ENCODE measurements at places on chromosomes 2 and 18. TPM values are rescaled to one million over a fixed set of nuclear protein-coding genes. Genes with fewer than 3 reads are reported as not detected.

DNA sequence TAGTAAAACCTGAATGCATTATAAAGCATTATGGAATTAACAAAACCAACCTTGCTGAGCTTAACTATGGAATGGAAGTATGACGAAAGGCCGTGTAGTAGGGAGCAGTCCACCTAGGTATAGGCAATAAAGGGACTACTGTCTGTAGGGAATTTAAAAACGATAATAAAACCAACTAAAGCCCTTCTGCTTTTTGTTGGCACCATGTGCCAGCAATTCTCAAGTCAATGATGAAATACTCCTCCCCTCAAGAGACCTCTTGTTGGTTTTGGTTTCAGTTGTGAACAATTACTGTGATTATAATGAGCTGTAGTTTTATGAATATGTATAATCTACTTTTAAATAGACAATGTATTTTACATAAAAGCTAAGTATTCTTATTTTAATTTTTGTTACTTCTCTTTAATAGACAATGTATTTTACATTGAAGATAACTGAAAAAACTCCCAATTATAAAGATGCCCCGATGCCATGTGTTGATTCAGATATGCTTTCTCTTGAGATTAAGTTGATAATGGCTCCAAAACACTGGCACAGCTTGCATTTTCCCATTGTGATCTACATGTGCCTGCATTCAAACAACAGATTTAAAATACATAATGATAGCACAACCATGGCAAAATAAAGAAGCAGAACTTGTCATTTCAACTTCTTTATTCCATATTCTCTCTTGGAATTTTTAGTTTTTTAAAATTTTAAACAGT is 55.5 kb upstream of the ZDBF2 start:
- H3K36me3 ChIP-seq = no peaks in the 10 kb centered on the region
- H3K4me3 ChIP-seq = no peak overlapping the region
- no peak overlapping the region for H3K27ac ChIP-seq
- no peaks in the 10 kb centered on the region for H3K27me3 ChIP-seq
- no peaks in the 10 kb centered on the region for H3K4me1 ChIP-seq
- DNase-seq = no peak

GRCh38 chr18:24075767-24076597 is 61.4 kb downstream of the TTC39C start:
- peak overlapping the region; percentile 74 for H3K27ac ChIP-seq
- no peak overlapping the region for H3K4me3 ChIP-seq
- H3K36me3 ChIP-seq = no peaks in the 10 kb centered on the region
- H3K4me1 ChIP-seq = no peaks in the 10 kb centered on the region
- no peaks in the 10 kb centered on the region for H3K27me3 ChIP-seq

DNA sequence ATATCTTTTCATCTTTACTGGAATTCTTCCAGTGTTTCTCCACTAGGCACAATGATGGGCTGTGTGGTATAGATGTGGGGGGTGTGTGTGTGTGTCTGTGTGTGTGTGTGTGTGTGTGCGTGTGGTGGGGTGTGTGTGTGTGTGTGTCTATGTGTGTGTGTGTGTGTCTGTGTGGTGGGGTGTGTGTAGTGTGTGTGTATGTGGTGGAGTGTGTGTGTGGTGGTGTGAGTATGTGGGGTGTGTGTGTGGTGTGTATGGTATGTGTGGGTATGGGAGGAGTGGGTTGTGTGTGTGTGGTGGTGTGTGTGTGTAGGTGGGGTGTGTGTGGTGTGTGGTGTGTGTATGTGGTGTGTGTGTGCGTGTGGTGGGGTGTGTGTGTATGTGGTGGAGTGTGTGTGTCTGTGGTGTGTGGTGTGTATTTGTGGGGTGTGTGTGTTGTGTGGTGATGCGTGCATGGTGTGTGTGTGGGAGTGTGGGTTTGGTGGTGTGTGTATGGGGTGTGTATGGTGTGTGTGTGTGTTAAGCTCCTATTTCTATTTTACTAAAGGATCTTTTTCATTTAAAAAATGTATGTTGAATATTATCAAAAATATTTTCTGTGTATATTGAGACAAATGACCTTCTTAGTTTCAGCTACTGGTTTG is 84.2 kb downstream of the IRS1 start:
- no peaks in the 10 kb centered on the region for H3K4me1 ChIP-seq
- no peaks in the 10 kb centered on the region for H3K27me3 ChIP-seq
- no peaks in the 10 kb centered on the region for H3K36me3 ChIP-seq
- H3K4me3 ChIP-seq = no peak overlapping the region

GRCh38 chr18:26405190-26405801 is 143.1 kb downstream of the KCTD1 start:
- H3K27me3 ChIP-seq = no peaks in the 10 kb centered on the region
- H3K27ac ChIP-seq = no peak overlapping the region
- no peaks in the 10 kb centered on the region for H3K36me3 ChIP-seq
- H3K4me1 ChIP-seq = no peaks in the 10 kb centered on the region
- no peak overlapping the region for H3K4me3 ChIP-seq
- no peak for DNase-seq

- no peaks in the 10 kb centered on the region for H3K36me3 ChIP-seq
- DNase-seq = no peak
- no peaks in the 10 kb centered on the region for H3K27me3 ChIP-seq
- H3K4me1 ChIP-seq = no peaks in the 10 kb centered on the region
- H3K4me3 ChIP-seq = no peak overlapping the region
Measured at GRCh38 chr2:64946769-64947247, 42.4 kb upstream of the SLC1A4 start.

DNA sequence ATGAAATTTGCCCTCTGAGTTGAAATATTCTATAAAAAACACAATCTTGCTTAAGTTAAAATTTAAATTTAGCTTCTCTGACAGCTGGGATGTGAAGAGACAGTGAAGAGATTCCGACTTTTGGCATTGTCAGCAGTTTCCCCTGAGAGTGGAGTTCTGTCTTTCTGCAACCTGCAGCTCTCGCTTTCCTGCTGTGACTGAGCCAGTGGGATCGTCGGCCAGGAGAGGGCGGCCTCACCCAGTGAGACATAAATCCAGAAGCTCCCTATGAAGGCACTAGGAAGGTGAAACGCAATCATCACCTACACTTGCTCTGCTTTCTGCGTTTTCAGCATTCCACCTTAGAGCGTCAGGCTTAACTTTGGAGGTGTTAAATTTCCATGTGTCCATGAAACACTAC is 75.4 kb upstream of the HNMT start:
- H3K36me3 ChIP-seq = no peaks in the 10 kb centered on the region
- H3K4me1 ChIP-seq = no peaks in the 10 kb centered on the region
- no peak overlapping the region for H3K4me3 ChIP-seq
- no peak overlapping the region for H3K27ac ChIP-seq

DNA sequence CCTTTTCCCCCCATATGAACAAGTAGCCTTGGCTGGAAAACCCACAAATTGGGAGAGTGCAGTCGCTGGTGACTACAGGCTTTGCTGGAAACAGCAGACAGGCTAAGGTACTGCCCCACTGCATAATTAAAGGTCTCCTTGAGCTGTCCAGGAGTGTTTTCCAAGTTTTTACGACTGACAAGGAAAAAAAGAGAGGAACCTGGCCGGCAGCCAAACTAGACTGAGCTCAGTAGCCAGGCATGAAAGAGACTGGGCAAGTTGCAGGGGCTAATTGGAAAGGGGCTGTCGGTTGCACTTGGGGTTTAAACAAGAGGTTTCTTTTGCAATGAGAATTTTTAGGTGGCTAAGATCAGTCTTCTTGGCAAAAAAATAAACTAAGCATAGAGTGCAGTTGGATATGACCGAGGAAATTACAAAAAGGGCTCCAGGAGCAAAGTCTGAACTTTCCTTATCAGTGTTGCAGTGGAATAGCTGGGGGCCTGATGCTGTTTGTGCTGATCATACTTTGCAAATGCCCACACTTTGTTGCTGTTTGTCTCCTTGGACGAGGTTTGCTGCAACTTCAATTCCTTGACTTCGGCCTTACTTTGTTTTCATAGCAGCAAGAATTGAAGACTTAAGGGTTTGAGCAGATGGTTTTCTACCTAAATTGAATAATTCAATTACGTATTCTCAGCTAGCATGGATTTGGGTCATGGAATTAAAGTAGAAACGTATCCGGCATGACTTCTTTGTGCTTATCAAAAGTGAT is 2.1 kb downstream of the GULP1 start:
- DNase-seq = peak; percentile 75
- H3K4me3 ChIP-seq = peak overlapping the region; percentile 76
- no peaks in the 10 kb centered on the region for H3K27me3 ChIP-seq
- H3K4me1 ChIP-seq = no peaks in the 10 kb centered on the region
- H3K27ac ChIP-seq = peak overlapping the region; percentile 98

GRCh38 chr18:10913919-10914318 is 235.4 kb downstream of the PIEZO2 start:
- H3K27me3 ChIP-seq = no peaks in the 10 kb centered on the region
- no peak overlapping the region for H3K27ac ChIP-seq
- no peak overlapping the region for H3K4me3 ChIP-seq
- H3K4me1 ChIP-seq = no peaks in the 10 kb centered on the region
- no peaks in the 10 kb centered on the region for H3K36me3 ChIP-seq

DNA sequence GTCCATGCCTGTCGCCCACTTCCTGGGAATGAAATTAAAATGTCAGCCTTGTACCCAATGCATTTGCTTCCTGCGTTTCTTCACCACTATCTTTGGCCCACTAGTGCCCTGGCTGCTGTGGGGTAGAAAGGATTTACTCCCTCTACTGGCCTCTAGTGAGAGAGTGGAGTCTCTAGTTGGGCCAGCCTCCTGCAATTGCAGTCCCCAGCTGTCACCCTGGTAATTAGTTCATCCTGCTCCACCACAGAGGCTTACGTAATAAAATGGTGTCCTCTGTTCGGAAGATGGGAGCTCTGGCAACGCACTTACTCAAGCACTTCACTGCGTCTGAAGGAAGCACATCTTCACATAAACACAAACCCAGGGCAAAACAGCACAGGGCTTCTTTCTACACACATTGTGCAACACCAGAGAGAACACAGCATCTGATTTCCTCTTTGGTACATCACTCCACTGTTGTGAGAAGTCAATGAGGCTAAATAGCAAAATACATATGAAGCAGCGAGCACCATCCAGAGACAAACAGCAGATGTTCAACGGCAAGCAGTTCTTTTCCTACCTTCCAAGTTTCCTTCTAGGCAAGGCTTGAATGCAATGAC is 274.6 kb downstream of the LRATD1 start:
- H3K27ac ChIP-seq = no peak overlapping the region
- H3K4me3 ChIP-seq = no peak overlapping the region
- no peaks in the 10 kb centered on the region for H3K27me3 ChIP-seq

Gene TUBA3E
- not detected for total RNA-seq

DNA sequence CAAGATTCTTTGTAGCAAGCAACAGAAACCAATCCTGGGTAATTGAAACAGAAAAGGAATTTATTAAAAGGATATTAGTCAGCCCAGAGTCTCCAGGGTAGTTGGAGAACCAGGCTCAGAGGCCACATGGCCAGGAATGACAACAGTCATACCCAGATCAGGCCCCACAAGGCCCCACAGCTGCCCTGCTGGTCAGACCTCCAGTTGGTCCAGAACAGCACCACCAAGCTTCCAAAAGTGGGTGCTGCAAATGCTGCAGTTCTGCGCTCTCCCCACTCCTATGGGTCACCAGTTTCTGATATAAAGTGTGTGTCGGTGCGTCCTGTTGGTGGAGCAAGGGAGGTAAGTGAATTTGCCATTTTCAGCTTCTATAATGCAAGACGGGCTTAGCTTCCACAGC is 29.9 kb downstream of the KLHL29 start:
- H3K4me1 ChIP-seq = peaks cover 3% of the 10 kb centered on the region
- no peaks in the 10 kb centered on the region for H3K36me3 ChIP-seq
- no peak overlapping the region for H3K4me3 ChIP-seq
- H3K27me3 ChIP-seq = no peaks in the 10 kb centered on the region
- no peak overlapping the region for H3K27ac ChIP-seq

DNA sequence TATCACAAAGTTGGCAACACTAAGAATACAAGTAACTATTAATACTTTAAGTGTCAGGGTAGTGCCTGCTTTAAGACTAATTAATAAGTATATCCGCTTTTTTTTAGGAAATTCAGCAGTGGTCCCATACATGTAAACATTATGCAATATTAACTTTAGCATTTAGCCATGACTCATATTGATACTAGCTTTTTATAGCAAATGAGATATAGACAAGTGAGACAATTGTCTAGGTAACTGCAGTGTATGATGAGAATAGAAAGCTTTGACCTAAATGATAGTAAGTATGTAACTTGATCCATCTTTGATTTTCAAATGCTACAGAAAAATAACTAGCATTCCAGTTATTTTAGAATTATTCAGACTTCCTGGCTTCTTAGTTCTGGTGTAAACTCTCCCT is 27.4 kb upstream of the VRK2 start:
- H3K36me3 ChIP-seq = no peaks in the 10 kb centered on the region
- H3K4me1 ChIP-seq = no peaks in the 10 kb centered on the region
- H3K27ac ChIP-seq = no peak overlapping the region
- no peak for DNase-seq
- H3K4me3 ChIP-seq = no peak overlapping the region

Gene RALBP1
- total RNA-seq = 18.8 TPM

- no peak for DNase-seq
- no peaks in the 10 kb centered on the region for H3K4me1 ChIP-seq
- H3K27ac ChIP-seq = peak overlapping the region; percentile 45
- H3K36me3 ChIP-seq = no peaks in the 10 kb centered on the region
Measured at GRCh38 chr2:41881249-41881648, 166.6 kb upstream of the PKDCC start.

Gene INO80C
- total RNA-seq = 0.26 TPM

GRCh38 chr2:120653871-120654270 is 81.8 kb upstream of the GLI2 start:
- H3K27me3 ChIP-seq = no peaks in the 10 kb centered on the region
- H3K27ac ChIP-seq = no peak overlapping the region
- no peaks in the 10 kb centered on the region for H3K4me1 ChIP-seq
- no peak for DNase-seq
- H3K36me3 ChIP-seq = no peaks in the 10 kb centered on the region
- no peak overlapping the region for H3K4me3 ChIP-seq

DNA sequence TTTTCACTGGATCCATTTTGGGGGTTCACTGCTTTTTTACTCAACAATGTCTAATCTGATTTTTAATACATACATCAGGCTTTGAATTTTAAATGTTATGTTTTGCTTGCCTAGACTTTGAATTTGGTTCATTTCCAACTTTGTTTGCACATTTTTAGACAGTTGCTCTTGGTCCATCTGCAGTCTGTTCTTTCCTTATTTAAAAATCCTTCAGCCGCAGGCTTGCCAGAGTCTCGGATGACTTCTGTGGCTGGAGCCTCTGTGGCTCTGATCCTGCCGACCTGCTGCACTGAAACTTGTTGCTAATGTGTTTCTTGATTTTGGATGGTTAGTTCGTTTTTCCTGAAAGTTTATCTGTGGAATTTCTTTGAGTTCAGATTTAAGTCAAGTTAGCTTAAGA is 172.0 kb upstream of the ALKAL2 start:
- H3K27me3 ChIP-seq = no peaks in the 10 kb centered on the region
- no peak overlapping the region for H3K27ac ChIP-seq
- no peak overlapping the region for H3K4me3 ChIP-seq
- H3K36me3 ChIP-seq = no peaks in the 10 kb centered on the region
- DNase-seq = no peak

DNA sequence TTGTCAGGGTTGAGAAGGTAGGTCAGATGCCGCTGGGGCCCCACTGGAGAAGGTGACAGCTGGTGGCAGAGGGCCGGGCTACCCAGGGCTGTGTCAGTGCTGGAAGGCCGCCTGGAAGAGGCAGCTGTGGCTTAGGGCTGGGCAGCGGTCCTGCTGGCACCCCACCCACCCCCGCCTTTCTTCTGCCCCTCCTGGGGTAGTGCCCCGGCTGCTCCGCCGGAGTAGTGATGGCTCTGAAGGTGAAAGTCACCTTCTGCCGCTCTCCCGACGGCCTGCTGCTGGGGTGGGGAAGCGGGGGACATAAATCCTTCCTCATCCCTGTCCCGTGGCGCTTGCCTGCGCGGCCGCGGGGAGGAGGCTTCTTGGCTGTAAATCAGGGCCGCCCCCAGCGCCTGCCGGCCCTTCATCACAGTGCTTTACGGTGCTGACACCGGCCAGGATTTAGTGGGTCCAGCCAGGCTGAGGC is 332.2 kb downstream of the DYSF start:
- H3K27ac ChIP-seq = no peak overlapping the region
- H3K4me1 ChIP-seq = no peaks in the 10 kb centered on the region
- DNase-seq = no peak
- no peaks in the 10 kb centered on the region for H3K36me3 ChIP-seq
- H3K4me3 ChIP-seq = no peak overlapping the region
